Activated naive CD8-positive, alpha-beta T cell treated with anti-CD3 and anti-CD28 coated beads for 36 hours (primary cell): ENCODE measurements at places on chromosomes 6 and 20. TPM values are rescaled to one million over a fixed set of nuclear protein-coding genes. Genes with fewer than 3 reads are reported as not detected.

DNA sequence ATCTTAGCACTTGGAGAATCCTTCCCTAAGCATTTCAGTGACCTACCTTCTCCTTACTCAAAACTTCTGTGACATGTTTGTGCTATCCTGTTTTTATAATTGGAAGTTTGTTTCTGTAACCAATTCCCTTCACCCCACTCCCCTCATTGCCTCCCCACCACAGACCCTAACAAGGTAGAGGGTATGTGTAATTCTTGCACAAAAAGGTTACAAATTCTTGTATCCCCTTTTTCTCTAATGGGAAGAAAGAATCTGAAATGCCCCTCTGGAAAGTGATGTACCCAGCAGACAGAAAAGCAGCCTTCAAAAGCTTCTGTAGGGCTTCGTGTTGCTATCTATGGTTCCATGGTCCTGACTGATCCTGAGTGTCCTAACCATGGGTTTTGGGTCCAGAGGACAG, 111.7 kb upstream of the TMEM170B start:
- no peak for DNase-seq

GRCh38 chr20:47216819-47217410, 139.6 kb downstream of the ZMYND8 start:
- no peak for DNase-seq

GRCh38 chr6:11782524-11782923, 3.9 kb upstream of the ADTRP start:
- DNase-seq = no peak

GRCh38 chr20:62069741-62070216, 4.1 kb upstream of the TAF4 start:
- DNase-seq = no peak

GRCh38 chr6:169868458-169868857, 117.0 kb downstream of the ERMARD start:
- peak; percentile 69 for DNase-seq

Gene CST3
- 0.62 TPM for total RNA-seq

- no peak for DNase-seq
These were observed 13.0 kb downstream of the ALDH8A1 start for GRCh38 chr6:134936931-134937330.

DNA sequence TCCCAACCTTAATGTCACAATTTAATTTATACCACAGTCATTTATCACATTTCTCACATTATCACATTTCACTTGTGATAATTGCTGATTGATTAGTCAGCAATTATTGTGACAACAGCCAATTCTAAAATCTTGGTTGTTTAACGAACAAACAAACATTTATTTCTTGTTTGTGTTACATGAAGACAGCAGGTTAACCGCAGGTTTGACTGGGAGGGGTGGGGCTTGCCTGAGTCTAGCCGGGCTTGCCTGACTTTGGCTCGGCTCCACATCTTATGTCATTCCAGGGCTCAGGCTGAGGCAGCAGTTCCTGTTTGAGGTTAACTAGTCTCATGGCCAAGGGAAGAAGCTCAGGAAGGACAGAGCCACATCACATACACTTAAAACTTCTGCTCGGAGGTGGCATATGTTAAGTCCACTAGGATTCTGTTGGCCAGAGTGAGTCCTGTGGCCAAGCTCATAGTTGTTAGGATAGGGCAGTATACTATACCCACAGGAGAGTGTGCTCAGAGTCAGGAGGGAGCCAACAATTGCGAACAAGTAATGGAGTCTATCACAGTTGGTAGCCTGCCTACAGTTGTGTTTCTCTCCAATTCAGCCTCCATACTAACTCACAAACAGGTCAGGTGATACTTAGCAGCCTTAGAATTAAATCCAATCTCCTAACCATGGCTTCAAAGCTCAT, 90.0 kb upstream of the IFNGR1 start:
- no peak for DNase-seq

DNA sequence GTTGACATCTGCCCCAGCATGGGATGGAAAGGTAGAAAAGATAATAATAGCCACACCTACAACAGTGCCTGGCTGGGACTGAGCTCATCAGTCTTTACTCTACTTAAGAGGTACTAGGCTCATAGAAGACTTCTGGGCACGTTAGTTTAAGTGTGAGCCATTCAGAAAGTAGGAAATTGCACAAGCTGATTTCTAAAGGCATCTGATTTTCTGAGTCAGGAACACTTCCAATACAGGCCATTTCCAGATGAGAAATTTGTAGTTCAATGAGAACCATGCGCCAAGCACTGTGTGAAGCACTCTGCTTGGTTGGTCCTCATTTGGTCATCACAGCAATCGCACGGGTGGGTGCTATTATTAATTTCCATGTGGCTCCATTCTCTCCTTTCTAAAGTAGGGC, 42.3 kb downstream of the MOCS1 start:
- no peak for DNase-seq

Gene NOX3
- total RNA-seq = not detected

DNA sequence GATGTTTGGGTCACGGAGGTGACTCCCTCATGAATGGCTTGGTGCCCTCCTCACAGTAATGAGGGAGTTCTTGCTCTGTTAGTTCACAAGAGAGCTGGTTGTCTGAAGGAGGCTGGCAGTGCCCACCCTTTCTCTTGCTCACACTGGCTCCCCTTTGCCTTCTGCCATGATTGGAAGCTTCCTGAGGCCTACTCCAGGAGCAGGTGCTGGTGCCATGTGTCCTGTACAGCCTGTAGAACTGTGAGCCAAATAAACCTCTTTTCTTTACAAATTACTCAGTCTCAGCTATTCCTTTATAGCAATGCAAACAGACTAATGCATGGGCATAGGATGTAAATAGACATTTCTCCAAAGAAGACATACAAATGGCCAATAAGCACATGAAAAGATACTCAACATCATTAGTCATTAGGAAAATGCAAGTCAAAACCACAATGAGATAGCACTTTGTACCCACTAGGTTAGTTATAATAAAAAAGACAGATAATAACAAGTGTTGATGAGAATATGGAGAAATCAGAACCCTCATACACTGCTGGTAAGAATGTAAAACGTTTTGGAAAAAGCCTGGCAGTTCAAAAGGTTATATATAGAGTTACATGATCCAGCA, 17.7 kb downstream of the C20orf203 start:
- DNase-seq = no peak

- no peak for DNase-seq
These were observed 160.5 kb downstream of the ADGRG6 start for GRCh38 chr6:142462260-142462659.

Gene IMPG1
- total RNA-seq = not detected

DNA sequence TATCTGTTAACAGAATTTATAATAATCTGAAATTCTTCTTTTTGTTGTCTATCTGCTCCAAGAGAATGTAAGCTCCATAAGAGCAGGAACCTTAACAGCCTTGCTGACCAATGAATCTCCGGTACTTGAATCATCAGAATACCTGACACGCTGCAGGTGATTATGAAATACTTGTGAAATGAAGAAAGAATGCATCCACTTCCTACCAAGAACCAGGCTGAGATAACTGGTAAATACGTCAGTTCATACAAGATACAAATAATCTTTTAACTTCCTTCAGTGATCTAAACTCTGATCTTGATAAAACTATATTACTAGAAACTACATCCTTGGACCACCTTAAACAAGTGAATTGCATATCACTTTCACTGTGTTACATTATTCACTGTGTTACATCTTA, 116.2 kb downstream of the MAP3K5 start:
- DNase-seq = no peak

GRCh38 chr20:19008497-19008896, 194.9 kb downstream of the SCP2D1 start:
- DNase-seq = no peak

- no peak for DNase-seq
These were observed 48.2 kb downstream of the KLHL32 start for GRCh38 chr6:96972689-96973088.

- no peak for DNase-seq
These were observed 36.4 kb downstream of the HDGFL1 start for GRCh38 chr6:22605736-22606135.

- DNase-seq = no peak
These were observed 29.4 kb downstream of the PHIP start for GRCh38 chr6:79048611-79049010.

GRCh38 chr6:161532536-161532935, 258.7 kb upstream of the AGPAT4 start:
- no peak for DNase-seq

DNA sequence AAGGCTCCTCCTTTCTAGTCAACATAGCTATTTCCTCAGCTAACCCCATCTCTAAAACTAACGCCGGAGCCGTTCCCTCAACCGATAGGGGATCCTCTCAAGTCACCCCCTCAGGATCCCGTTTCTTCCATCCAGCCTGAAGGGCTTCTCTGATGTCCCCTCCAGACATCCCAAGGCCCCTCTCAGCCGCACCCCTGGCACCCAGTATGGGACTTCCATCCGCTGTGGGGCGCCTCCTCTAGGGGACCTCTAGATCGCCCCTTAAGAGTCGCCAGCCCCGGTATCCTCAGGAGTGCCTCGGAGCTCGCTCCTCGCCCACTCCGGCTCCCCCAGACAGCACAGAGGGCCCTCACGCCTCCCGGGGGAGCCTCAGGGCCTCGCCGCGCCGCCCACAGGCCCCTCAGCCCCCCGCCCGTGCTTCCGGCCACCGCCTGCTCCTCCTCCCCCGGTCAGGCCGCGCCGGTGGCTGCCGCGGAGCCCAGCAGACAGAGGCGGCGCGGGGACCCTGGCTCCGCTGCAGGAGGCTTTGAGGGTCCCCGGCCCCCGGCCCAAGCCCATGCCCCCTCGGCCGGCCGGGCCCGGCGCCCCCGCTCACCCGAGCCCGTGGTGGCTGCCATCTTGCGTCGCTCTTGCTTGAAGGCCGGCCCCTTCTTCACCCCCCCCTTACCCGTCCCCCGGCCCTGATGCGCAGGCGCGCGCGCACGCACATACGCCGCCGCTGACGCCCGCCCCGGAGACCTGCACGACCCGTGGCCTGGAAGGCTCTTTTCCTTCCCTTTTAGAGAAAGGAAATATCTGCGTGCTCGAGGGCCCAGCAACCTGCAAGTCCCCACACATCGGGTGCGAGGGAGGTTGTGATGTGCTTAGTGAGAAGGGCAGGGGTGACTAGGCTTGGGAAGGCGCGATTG, at the start of gene UBE2V1:
UBE2V1 (minus strand) TSS at position 639 of the 908 bp plus-strand sequence; CDS start at position 617, 22 bp downstream.
- DNase-seq = peak; percentile 89

GRCh38 chr6:169263836-169264608, 10.4 kb upstream of the THBS2 start:
- DNase-seq = no peak

GRCh38 chr6:148898376-148899014, 151.7 kb downstream of the UST start:
- DNase-seq = no peak

DNA sequence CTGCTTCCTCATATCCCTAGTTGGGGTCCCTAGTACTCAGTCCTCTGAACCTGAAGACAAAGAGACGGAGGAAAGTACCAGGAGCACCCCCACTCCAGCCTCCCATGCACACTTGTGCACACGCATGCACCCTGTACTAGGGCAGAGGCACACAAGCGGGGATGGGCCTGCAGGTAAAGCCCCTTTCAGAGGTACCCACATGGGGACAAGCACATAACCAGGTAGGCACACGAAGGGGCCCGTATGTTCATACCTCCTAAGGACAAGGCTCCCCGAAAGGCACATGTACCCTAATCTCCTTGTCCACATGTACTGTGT, 1.1 kb downstream of the TMEM151B start:
- DNase-seq = no peak

DNA sequence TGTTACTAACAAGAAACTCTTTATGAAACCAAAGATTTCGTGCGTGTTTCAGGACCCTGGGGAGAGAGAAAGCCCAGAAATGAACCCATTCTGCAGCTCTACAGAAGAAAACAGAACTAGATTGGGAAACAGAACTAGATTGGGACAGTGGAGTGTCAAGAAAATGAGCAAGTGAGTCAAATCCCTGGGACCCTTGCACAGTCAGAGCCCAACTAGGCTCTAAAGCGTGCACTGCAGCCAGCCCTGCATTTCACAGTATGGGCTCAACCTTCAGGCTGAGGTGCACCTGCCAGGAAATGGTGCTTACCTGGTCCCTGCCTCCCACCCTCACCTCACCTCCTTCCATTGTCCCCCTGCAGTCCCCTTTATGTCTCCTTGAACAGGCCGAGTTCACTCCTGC, 39.7 kb downstream of the BFSP1 start:
- DNase-seq = no peak
